ENCODE measurements at places on chromosomes 6 and 20.

DNA sequence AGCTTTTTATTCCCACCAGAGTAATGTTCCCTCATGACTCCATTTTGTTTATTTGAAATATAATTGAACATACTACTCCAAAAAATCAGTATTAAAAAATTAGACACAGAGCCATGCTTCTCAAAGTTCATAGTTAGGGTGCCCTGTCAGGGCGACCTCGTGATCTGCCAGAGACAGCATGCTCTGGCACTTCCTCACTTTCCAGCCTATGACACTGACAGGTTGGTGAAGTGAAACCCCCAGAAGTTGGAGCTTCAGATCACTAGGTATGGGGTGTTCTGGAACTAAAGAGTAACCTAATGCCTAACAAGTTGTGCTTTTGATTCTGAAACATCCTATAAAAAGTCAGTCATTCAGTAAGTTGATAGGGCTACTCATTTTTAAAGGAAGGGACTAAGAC, 93.0 kb downstream of the TBC1D7 start:
- no peak overlapping the region for H3K4me3 ChIP-seq
- no peak for DNase-seq
- no peak overlapping the region for H3K27ac ChIP-seq
- H3K4me1 ChIP-seq = no peaks in the 10 kb centered on the region

DNA sequence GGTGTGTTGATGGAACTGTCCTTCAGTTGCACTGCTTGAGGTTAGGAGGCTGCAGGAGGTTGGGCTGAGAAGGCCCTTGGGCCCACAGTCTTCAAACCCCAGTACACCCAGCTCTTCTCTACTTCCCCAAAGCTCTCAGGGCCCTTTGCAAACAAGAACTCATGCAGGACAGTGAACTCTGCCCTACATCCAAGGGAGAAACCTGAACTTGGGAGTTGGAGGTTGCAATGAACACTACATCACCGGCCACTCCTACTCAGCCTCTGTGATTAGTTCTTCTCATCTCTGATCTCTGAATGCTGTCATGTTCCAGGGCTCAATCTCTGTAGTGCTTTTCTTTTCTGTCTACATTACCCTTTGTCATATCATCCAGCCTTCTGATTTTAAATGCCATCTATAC, 148.5 kb upstream of the PDE7B start:
- H3K4me3 ChIP-seq = no peak overlapping the region
- no peaks in the 10 kb centered on the region for H3K36me3 ChIP-seq
- H3K27me3 ChIP-seq = no peaks in the 10 kb centered on the region
- H3K4me1 ChIP-seq = no peaks in the 10 kb centered on the region
- DNase-seq = no peak

DNA sequence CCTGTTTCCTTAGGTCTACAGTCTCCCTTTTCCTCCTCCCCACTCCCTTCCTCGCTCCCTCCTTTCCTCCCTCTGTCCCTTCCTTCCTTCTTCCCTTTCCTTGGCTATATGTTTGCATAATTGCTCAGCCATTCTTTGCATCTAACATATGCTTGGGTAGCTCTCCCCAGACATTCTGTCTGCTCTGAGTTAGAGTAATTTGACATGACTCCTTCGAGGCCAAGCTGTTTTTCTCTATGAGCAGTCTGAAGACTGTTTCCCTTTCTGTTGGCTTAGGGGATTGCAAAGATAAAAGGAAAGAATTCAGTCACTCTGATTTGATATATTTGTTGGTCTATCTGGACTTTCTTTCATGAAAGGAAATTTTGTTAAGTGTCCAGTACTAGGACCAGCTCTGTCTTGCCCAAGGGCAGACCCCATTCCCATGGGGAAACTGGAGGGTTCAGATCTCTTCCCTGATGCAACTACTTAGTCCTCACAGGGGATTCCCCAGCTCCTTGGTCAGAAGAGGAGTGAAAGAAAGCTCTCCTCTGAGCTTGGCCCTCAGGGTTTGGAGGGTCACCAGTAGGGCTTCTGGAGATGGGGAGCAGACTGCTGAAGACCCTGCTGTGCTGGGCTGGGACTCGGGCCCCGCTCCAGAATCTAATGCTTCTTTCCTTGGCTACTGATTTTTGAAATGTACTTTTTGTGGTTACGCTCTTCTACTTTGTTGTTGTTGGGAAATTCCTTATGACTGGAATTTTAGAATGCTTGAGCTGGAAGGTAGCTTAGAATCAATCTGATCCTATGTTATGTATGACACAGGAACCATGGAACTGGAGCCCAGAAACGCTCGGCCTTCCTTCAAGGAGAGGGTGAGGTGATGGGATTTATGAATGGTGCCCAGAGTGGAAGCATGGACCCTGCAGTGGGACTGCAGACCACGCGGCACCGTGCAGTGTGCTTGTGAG, 63.7 kb upstream of the SLC22A23 start:
- no peak overlapping the region for H3K27ac ChIP-seq
- H3K4me1 ChIP-seq = peaks cover 31% of the 10 kb centered on the region
- H3K27me3 ChIP-seq = no peaks in the 10 kb centered on the region
- H3K4me3 ChIP-seq = no peak overlapping the region
- H3K36me3 ChIP-seq = no peaks in the 10 kb centered on the region

- no peak for DNase-seq
- peaks cover 35% of the 10 kb centered on the region for H3K36me3 ChIP-seq
- H3K4me3 ChIP-seq = no peak overlapping the region
- H3K27me3 ChIP-seq = no peaks in the 10 kb centered on the region
These were observed 53.9 kb downstream of the DHX35 start for GRCh38 chr20:39016041-39016440.

GRCh38 chr6:107554918-107555317, 65.0 kb downstream of the SOBP start:
- no peak overlapping the region for H3K27ac ChIP-seq
- peaks cover 33% of the 10 kb centered on the region for H3K27me3 ChIP-seq
- no peaks in the 10 kb centered on the region for H3K4me1 ChIP-seq
- DNase-seq = no peak
- H3K4me3 ChIP-seq = no peak overlapping the region

- peak; percentile 76 for DNase-seq
- H3K27ac ChIP-seq = peak overlapping the region; percentile 13
- no peaks in the 10 kb centered on the region for H3K27me3 ChIP-seq
- H3K36me3 ChIP-seq = no peaks in the 10 kb centered on the region
These were observed 93.5 kb downstream of the CEBPB start for GRCh38 chr20:50283922-50284810.

DNA sequence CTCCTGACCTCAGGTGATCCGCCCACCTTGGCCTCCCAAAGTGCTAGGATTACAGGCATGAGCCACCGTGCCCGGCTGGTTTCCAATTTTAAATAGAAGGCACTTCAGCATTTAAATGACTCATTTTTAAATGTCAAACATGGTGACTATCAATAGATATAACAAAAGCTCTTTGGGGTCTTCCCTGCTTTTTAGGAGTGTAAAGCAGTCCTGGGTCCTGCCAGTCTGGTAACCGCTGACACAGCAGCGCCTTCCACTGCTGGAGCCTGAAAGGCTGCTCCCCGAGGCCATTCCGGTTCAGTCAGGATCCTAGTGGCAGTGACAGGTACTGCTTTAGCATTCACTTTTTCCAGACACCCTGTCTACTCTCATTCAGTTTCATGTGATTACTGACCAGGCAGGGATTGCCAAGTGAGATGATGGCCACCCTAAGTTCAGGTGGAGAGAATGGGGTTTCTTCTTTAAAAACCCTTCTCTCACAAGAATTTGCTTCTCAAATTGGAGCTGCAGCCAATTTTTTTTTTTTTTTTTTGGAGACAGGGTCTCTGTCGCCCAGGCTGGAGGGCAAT, 5.1 kb downstream of the DIDO1 start:
- H3K27ac ChIP-seq = no peak overlapping the region
- H3K4me1 ChIP-seq = peaks cover 26% of the 10 kb centered on the region
- H3K4me3 ChIP-seq = no peak overlapping the region
- DNase-seq = peak; percentile 63

GRCh38 chr20:5654557-5654956, 95.6 kb upstream of the SHLD1 start:
- peak overlapping the region; percentile 95 for H3K27ac ChIP-seq
- no peak overlapping the region for H3K4me3 ChIP-seq
- H3K27me3 ChIP-seq = no peaks in the 10 kb centered on the region
- H3K36me3 ChIP-seq = no peaks in the 10 kb centered on the region
- H3K4me1 ChIP-seq = peaks cover 62% of the 10 kb centered on the region

- DNase-seq = peak; percentile 27
- peak overlapping the region; percentile 91 for H3K27ac ChIP-seq
- peak overlapping the region; percentile 39 for H3K4me3 ChIP-seq
These were observed 75.0 kb downstream of the BCKDHB start for GRCh38 chr6:80181352-80182081.

DNA sequence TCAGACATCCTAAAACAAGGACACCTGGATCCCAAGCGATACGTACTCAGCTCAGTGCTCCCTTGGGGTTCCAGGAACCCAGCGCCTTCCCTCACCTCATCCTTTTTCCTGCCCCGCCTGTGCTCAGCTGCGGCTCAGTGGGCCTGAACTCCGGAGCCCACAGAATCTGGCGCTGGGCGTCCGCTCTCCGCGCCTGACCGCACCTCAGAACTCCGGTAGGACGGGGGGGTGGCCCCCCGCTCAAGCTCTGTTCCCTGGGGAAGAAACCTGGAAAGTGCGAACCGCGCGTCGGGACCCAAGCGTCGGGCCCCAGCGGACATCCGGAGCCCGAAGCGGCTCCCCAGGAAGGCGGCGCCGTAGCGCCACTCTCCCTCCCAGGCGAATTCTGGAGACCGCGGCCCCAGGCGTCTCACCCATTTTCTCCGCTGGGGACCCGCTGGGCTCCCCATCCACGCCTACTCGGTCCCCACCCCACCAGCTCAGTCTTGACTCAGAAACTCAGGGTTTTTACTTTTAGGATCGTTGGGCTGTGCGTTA, 336 bp upstream of the LY6G5C start:
- peak overlapping the region; percentile 67 for H3K4me3 ChIP-seq
- peak overlapping the region; percentile 10 for H3K27ac ChIP-seq
- DNase-seq = peak; percentile 48
- H3K4me1 ChIP-seq = peaks cover 16% of the 10 kb centered on the region

DNA sequence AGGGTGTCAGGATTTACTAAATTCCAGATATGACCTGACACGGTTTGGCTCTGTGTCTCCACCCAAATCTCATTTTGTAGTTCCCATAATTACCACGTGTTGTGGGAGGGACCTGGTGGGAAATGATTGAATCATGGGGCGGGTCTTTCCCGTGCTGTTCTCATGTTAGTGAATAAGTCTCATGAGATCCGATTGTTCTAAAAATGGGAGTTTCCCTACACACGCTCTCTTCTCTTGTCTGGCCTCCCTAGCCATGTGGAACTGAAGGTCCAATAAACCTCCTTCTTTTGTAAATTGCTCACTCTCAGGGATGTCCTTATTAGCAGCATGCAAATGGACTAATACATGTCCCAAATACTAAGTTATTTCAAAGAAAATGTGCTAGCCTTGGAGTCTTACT, 121.1 kb downstream of the CENPW start:
- no peak overlapping the region for H3K27ac ChIP-seq

- no peak for DNase-seq
- H3K4me3 ChIP-seq = no peak overlapping the region
- peaks cover 14% of the 10 kb centered on the region for H3K36me3 ChIP-seq
- H3K27ac ChIP-seq = no peak overlapping the region
These were observed 45.8 kb downstream of the ZMYND8 start for GRCh38 chr20:47310729-47311128.

DNA sequence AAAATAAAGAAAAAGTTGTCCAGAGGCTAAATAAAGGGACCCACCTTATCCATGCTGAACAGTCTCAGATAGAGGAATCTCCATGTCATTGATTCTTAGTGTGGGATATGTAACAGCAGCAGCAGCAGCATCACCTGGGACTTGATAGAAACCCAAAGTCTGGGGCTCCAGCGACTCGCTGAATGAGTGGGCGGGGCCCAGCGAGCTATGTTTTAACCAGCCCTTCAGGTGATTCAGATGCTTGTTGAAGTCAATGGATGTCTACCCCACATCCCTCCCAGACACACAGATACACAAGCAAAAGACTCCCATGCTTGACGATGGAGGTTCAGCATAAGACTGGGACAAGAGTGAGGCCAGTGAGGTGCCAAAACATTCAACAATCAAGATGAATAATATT, 298.6 kb downstream of the UBE3D start:
- peaks cover 20% of the 10 kb centered on the region for H3K4me1 ChIP-seq
- no peaks in the 10 kb centered on the region for H3K27me3 ChIP-seq
- DNase-seq = peak; percentile 9
- H3K36me3 ChIP-seq = no peaks in the 10 kb centered on the region
- H3K4me3 ChIP-seq = no peak overlapping the region

DNA sequence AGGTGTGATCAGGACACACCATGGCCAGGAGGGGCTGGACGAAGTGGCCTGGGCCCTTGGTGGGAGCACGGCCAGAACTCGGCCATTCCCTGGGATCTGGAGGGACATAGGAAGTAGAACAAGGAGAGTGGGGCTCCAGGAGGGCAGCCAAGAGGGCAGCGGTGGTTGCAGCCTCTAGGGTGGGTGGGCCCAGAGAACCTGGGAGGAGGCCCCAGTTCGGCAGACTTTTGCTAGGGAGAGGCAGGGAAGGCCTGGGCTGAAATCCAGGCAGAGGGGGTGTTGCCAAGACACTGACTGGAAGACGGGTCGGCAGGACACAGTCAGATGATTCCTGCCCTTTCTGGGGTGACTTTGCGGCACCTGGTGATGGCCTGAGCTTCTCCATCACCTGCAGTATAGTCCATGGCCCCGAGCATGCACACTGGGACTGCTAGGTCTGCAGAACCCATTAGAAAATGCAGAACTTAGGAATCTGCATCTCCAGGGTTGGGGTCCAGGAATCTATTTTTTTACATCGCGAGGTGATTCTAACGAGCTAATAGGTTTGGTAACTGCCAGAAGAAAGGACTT, 224.8 kb downstream of the SYNDIG1 start:
- H3K27me3 ChIP-seq = peaks cover 87% of the 10 kb centered on the region
- no peak for DNase-seq
- H3K4me1 ChIP-seq = no peaks in the 10 kb centered on the region
- H3K27ac ChIP-seq = no peak overlapping the region
- H3K36me3 ChIP-seq = no peaks in the 10 kb centered on the region

DNA sequence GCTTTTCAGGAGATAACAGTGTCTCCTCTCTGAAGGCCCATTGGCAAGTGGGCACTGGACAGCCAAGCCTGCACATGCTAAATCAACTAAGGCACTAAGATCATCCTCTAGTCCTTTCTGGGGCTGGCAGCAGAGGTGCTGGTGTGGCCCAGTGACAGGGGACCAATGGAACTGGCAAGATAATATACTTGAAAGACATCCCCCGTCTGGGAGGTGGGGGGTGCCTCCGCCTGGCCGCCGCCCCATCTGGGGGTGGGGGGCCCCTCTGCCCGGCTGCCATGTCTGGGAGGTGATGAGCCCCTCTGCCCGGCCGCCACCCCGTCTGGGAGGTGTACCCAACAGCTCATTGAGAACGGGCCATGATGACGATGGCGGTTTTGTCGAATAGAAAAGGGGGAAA, 223.3 kb downstream of the UNC5CL start:
- no peaks in the 10 kb centered on the region for H3K27me3 ChIP-seq
- H3K4me3 ChIP-seq = no peak overlapping the region
- DNase-seq = no peak
- H3K27ac ChIP-seq = no peak overlapping the region
- no peaks in the 10 kb centered on the region for H3K36me3 ChIP-seq
